Endothelial cell of umbilical vein (primary cell): ENCODE measurements at places on chromosomes 6 and 20. TPM values are rescaled to one million over a fixed set of nuclear protein-coding genes. Genes with fewer than 3 reads are reported as not detected.

IFT52 gene
- total RNA-seq = 29.7 and 30.0 TPM in 2 replicates

PI16 gene
- not detected in 2 replicates for total RNA-seq

ROMO1 gene
- total RNA-seq = 169 and 174 TPM in 2 replicates

DNA sequence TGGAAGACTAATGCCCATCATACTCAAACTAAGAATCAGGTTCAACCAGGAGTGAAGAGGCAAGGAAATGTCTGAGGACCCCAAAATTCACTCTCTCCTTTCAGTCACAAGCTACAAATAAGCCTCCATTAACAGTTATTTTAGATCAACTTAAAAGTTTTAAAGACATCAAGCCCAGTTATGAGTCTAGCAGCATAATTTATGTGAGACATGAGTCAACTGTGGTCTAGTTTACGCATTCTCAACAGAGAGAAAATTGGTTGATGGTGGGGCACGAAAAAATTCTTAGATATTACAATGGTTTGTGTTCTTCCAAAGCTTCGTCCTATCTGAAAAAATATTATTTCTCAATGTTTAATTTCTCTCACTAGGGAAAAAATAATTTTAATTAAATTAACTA, 204.9 kb upstream of the NT5E start:
- no peak for DNase-seq

DNA sequence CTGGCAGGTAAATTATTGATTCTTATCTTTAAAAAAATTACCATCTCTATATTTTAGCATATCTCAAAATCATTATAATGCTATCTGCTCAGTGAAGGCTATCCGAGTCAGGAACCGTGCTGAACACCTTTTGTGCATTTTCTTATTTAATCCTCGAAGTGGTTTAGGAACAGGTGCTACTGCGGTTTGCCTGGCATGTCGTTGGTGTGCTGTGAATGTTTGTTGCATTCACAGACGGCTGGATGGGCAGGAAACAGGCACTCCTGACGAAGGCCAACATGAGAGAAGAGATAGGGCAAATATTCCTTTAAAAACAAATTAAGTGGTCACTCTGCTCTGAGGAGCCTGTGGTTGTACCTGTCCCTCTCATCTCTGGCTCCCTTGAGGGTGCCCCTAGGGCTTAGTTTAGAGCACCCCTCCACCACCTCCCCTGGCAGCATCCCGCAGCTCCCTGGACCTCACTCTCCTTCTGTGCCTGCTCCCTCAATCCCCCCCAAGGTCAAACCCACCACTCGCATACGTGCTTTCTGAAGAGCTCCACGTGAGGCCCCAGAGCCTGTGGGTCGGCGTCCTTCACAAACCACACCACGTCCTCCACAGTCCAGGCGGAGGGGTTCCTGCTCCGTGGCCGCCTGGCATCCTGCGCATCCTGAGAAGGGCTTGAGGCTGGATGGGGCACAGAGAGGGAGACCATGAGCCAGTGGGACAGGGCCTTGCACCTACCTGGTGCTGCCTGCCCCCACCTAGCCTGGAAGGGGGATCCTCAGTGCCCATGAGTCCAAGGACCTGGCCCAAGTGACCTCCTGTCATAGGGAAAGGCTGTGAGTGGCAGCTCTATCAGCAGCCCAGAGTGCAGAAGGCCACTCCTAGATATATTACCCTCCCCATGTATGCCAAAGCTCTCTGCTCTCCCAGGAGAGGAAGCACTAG, 116.5 kb downstream of the SCML4 start:
- no peak for DNase-seq

DNA sequence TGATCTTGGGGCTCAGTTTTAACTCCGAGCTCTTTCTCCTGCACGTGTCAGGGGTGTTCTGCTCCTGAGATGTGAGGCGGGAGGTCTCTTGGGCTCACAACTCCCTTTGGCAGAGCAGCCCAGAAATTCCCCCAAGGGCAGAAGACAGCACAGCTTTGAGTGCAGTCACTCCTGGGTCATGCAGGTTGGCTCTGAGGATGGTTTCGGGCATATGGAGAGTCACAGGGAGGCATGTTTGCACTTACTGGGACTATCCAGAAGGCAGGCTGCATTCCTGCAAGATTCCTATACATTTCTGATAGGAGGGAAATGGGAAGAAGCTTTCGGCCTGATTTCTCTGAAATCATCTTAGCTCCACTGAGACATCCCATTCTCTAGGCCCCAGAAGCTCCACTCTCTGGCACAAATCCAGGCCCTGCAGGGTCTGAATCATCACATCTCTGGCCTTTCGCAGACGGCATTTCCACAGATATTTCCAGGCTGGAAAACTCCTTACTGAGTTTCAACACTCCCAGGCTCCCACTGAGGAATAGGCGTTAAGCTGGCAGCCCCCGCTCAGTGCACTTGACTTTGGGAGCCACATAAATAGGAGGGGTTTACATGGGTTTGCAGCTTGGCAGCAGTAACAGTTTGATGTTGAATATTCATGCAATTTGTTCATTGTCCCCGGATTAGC, 39.7 kb downstream of the AGPAT4 start:
- DNase-seq = peak; percentile 68

DNA sequence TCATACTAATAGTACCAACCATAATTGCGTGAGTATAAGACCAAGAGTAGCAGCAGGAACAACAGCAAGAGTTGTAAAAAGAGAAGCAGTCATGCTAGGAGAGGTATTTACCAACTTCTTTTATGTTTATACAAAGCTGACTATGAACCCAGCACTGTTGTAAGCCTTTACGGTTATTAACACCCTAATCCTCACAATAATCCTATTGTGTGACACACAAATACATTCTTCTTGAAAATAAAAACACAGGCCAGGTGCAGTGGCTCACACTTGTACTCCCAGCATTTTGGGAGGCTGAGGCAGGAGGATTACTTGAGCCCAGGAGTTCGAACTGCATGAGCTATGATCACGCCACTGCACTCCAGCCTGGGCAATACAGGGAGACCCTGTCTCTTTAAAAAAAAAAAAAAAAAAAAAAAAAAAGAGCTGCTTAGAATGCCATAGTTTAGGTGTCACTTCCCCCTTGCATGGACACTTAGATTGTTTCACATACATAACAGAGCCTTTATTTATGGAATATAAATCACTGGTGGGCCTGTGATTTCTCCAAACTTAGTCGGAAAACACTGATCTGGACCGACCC, 20.2 kb downstream of the HCK start:
- no peak for DNase-seq

GRCh38 chr6:141354191-141354955, 778.4 kb upstream of the GJE1 start:
- no peak for DNase-seq

DNA sequence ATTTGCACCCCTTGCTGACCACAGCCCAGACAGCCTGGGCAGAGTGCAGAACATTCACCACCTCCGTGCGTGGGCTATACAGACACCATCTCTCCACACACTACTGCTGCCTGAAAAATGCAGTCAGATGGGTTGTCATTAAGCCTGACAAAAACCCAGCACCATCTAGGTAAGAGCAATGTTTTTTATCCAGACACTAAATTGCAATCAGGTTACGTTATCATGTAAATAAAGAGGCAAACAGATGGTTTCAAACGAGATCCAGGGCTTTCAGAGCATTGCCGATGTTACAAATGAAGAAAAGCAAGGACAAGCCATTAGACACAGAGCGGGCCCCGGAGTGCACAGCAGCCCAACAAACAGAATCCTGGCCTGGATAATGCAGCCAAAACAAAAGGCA, 269.6 kb downstream of the PKHD1 start:
- no peak for DNase-seq

DNA sequence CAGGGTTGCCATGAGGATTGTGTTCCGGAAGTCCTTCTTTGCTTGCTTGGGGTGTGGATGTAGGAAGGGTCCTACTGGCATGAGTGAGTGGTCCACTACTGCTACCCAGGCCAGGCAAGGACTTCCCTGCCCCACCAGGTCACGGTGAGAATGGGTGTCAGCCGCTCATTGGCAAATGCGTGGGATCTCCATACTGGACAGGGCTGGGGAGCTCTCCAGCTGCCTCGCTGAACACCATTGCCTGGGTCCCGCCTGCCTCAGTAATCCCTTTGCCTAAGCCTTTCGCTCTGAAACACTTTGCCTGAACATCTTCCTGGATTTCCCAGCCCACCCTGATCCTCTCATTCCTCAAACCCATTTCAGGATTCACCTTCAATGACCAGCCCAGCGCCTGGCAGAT, 59.5 kb downstream of the CTCFL start:
- no peak for DNase-seq

- DNase-seq = peak; percentile 71
Measured at GRCh38 chr6:52407467-52407866, 12.7 kb upstream of the EFHC1 start.
